Activated CD8-positive, alpha-beta memory T cell treated with anti-CD3 and anti-CD28 coated beads for 1 hour (primary cell): ENCODE measurements at places on chromosomes 5 and 9.

GRCh38 chr9:115849679-115850412 lies 303.7 kb upstream of the PAPPA start:
- DNase-seq, result no peak

DNA sequence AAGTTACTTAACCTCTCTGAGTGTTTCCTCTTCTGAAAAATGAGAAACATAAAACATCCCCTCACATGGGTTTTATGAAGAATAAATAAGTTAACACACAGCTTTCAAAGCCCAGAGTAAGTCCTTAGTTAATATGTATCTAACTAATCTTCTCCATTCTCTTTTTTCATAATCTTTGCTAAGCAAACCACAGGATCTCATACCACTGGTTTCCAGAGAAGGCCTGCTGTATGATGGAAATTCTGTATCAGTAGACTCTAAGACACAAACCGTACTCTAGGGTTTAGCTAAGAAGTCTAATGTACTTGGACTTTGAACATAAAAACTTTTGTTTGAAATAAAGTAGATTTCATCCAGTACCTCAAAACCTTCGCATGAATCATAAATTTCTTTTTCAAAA lies 307.9 kb downstream of the SPOCK1 start:
- no peak for DNase-seq

GRCh38 chr5:71924980-71925379 lies 182.3 kb upstream of the MAP1B start:
- DNase-seq, result no peak

DNA sequence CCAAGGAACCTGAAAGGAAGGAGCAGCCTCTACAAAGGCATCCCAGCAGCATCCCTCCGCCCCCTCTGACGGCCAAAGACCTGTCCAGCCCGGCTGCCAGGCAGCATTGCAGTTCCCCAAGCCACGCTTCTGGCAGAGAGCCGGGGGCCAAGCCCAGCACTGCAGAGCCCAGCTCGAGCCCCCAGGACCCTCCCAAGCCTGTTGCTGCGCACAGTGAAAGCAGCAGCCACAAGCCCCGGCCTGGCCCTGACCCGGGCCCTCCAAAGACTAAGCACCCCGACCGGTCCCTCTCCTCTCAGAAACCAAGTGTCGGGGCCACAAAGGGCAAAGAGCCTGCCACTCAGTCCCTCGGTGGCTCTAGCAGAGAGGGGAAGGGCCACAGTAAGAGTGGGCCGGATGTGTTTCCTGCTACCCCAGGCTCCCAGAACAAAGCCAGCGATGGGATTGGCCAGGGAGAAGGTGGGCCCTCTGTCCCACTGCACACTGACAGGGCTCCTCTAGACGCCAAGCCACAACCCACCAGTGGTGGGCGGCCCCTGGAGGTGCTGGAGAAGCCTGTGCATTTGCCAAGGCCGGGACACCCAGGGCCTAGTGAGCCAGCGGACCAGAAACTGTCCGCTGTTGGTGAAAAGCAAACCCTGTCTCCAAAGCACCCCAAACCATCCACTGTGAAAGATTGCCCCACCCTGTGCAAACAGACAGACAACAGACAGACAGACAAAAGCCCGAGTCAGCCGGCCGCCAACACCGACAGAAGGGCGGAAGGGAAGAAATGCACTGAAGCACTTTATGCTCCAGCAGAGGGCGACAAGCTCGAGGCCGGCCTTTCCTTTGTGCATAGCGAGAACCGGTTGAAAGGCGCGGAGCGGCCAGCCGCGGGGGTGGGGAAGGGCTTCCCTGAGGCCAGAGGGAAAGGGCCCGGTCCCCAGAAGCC lies 30.8 kb downstream of the CD180 start:
- peak; percentile 47 for DNase-seq

DNA sequence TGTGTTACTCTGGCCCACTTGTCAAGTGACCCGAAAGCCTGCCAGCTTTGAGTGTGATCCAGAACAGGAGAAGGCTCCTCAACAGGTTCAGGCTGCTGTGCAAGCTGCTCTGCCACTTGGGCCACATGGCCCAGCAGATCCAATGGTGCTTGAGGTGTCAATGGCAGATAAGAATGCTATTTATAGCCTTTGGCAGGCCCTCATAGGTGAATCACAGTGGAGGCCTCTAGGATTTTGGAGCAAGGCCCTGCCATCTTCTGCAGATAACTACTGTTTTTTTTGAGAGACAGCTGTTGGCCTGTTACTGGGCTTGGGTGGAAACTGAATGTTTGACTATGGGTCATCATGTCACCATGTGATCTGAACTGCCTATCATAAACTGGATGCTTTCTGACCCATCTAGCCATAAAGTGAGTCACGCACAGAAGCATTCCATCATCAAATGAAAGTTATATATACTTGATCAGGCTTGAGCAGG lies 180.8 kb downstream of the CARTPT start:
- DNase-seq, result no peak

DNA sequence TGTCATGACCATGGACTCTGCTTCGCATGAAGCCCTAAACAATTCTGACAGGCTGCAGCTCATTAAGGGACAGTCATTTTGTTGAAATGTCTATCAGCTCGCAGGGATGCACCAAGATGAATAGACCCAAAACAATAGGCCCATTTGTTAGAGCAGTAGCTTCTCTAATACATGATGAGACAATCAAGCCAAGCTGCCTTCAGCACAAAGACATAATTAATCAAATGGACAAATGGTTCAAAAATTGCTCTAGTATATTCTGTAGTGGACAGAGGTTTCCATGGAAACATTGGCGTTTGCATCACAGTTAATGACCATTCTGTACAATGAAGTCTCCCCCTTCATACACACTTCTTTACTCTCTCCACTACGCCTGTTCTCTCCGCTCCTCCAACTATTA lies 274.6 kb downstream of the ANXA1 start:
- no peak for DNase-seq

GRCh38 chr9:4714266-4715016 lies 26.6 kb downstream of the AK3 start:
- DNase-seq, result no peak

- DNase-seq, result no peak
These were observed 35.0 kb downstream of the ERGIC1 start for GRCh38 chr5:172868924-172869591.

DNA sequence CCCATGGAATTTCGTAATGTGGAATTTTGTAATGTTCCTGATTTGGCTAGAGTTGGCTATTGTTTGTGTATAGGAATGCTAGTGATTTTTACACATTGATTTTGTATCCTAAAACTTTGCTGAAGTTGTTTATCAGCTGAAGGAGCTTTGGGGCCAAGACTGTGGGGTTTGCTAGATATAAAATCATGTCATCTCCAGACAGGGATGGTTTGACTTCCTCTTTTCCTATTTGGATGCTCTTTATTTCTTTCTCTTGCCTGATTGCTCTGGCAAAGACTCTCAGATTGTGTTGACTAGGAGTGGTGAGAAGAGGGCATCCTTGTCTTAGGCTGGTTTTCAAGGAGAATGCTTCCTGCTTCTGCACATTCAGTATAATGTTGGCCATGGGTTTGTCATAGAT lies 91.0 kb downstream of the NNT start:
- no peak for DNase-seq

GRCh38 chr5:15300141-15300540 lies 199.8 kb upstream of the FBXL7 start:
- no peak for DNase-seq

DNA sequence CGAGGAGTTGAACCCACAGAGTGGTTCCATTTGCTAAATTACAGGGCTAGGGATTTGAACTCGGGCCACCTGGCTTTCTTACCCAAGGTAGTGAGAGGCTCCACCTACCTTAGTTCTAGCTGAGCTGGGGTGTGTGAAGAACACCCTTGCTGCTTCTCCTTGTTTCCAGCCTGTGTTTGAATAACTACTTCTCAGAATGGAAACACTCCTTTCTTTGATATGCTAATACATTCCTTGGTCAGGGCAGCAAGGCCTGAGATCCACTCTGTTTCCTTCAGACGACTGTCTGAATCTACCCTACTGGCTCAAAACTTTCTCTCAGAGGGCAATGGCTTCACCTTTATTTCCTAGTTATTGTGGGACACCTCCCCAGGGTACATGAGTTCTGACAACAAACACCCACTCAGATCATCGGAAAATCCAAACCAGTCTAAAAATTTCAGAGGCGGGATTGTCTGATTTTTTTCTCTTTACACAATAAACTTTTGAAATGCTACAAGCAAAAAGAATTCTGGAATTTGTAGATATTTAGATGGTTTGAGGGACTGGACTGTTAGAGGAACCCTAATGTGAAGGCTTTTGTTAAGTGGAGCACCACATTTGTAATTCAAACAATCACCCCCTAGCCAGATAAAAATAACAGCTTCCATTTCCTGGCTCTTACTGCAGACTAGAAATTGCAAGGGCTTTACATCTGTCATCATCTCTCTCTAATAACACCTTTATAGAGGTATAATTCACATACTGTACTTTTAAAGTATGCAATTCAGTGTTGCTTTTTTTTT lies 4.0 kb upstream of the ATP6V1G1 start:
- DNase-seq, result no peak

DNA sequence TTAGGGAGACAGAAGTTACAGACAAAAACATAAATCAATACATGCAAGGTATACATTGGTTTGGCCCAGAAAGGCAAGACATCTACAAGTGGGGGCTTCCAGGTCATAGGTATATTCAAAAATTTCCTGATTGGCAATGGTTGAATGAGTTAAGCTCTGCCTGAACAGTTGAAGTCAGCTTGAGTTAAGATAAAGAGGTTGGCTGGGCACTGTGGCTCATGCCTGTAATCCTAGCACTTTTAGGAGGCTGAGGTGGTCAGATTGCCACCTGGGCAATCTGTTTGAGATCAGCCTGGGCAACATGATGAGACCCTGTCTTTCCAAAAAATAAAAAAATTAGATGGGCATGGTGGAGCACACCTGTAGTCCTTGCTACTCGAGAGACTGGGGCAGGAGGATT lies 16.3 kb downstream of the TMC1 start:
- no peak for DNase-seq

GRCh38 chr9:79969393-79970145 lies 397.8 kb downstream of the TLE4 start:
- DNase-seq, result no peak

DNA sequence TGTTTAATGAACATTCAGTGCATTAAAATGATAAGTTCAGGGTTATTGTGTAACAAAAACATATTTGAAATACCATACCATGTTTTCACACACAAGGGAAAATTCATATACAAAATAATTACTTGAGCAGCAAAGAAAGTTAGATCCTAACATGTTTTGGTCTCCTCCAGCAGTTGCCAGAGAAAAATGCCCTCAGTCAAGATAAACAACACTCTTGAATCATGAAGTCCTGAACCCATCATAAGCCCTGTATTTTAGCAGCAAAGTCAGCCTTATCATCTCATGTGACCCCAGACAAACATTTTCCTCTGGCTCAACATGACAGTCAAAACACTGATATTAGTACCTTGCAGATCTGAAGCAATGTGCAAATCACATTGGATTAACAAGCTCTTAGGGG lies 1541.1 kb upstream of the WWC1 start:
- no peak for DNase-seq

GRCh38 chr9:94920420-94921091 lies 194.1 kb downstream of the AOPEP start:
- DNase-seq, result no peak

DNA sequence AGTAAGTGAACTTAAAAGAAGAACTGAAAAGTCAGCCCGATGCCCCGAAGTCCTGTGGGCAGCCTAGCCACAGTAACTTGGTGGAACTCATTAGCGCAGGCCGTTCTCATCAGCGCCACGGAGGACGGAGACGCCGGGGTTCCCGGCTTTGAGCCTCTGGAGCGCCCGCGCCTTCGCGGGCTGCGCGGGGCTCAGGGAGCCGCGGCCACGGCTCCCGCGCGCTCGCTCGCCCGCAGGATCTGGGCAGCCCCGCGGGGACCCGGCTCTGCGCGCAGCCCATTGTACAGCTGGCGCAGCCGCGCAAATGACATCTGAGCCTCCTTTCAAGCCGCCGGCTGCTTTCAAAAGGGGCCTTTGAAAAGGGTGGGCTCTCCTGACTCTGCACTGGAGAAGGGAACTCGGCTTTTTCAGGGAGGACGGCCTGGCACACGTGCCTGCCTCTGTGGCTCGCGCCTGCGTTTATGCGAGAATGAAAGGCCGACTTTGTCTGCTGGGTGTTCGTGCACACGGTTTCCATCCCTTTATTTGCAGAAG lies 40.7 kb downstream of the TLR4 start:
- no peak for DNase-seq

- DNase-seq, result no peak
These were observed 8.7 kb downstream of the SLF1 start for GRCh38 chr5:94627191-94627590.

- no peak for DNase-seq
These were observed 28.0 kb downstream of the PRUNE2 start for GRCh38 chr9:76877961-76878360.

- no peak for DNase-seq
These were observed 107.2 kb downstream of the ARHGEF28 start for GRCh38 chr5:73733219-73733618.

DNA sequence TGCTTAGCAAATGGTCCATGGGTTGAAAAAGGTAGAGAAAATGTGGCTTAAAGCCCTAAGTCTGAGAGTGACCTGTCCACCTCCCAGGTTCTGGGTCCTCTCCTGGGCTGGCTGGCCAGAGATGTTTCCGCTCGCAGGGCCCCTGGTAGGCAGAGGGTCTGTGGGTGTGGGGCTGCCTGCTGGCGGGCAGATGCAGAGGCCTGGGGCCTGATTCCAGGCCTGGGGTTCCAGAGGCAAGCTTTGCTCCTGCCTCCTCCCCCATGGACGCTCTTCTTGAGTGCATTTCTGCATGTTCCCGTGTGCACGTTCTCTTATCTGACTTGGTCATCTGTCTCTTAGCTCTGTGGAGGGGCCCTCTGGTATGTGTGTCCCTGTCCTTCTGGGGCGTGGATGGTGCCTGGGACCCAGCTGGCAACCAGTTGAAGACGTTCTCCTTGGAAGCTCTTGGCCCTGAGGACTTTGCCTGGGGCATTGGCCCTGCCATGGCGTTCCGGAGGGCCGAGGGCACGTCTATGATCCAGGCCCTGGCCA lies 3.8 kb downstream of the MIGA2 start:
- DNase-seq, result no peak

- no peak for DNase-seq
These were observed 79.5 kb upstream of the TRIO start for GRCh38 chr5:14063691-14064090.

DNA sequence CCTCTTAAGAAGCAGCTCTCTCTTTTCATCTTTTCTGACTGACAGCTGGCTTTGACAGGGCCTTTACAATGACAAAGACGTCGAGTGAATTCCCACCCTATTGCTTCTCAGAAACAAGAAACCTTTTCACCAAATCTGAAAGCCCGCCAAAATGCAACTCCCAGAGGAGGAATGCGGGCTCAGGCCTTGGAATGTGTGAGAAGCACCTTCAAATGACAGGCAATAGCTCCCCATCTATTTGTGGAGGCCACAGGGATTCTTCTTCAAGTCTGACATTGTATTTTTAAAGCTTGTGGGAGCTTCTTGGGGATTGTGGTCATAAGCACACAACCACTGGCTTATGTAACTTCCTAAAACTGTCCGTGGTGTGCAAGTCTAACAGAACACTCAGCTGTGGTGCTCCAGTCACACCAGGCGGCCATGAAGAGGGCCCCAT lies 72.7 kb downstream of the DPYSL3 start:
- DNase-seq, result no peak
